ENCODE measurements at places on chromosomes 16 and 17.

DNA sequence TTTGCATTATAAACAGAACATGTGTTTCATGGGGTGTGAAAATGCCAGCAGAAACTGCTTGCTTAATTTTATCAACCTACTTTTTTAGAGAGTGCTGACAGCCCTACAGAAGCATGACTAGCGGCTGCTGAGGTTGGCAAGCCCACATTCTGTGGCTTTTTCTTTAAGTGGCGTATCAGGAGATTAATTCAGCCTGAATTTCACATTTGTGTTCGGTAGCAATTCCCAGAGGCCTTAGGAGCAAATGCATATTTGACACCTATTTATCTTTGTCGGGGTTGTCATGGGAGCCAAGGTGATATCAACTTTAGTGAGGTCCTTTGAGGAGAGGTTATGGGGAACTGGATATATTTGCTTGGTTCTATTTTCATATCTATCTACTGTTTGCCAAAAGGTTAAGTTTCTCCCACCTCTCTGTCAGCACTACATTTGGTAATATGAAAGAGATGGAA lies 140.9 kb downstream of the KCNJ2 start:
- DNase-seq: no peak

DNA sequence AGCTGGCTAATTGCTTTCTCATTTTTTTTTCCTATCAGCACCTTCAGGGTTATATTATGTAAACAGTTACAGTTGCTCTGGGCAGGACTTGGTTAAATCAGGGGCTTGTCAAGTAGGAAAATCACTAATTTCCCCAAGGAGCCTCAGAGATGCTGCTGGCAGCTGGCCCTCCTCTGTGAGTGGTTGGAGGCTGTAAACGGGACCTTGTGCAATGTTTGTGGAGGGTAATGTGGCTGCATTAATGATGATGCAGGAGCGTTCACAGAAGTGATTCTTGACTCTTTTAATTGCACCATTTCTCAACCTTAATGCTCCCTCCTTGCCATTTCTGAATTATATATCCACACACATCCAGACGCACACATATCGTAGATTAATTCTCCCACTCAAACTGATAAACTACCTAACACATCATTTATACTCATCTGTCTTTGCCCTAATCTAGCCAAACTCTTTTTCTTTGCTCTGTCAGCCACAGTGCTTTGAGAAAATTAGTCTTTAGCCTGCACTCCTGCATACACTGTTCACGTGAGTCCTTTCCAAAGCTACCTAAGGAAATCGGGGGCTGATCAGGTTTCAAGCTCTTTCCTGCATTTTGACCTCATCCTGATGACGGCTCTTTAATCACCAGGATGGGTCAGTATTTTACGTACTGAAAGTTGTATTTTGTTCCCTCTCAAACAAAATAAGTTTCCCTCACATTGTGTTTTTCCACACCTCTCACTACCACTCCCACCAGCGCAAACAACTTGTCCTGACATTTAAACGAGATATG lies 154.4 kb upstream of the PIRT start:
- DNase-seq: no peak

DNA sequence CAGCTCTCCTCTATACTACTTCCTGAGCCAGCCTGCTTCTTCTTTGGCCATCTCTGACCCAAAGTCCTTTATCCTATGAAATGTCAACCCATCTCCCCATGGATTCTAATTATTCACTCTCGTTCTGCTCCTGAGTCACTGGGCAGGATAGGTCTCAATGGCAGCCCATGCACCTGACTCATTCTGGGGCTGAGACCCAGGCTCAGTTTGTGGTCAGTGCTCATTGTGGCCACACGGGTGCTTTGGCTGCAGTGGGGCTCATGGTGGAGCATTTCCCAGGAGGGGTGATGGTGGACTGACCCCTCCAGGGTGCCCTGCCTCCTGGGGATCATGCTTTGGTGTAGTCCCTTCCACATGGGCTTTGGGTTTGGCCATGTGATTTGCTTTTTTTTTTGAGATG lies 154.8 kb upstream of the WSCD1 start:
- DNase-seq: no peak

GRCh38 chr17:11195801-11196200 lies 45.2 kb upstream of the SHISA6 start:
- no peak for DNase-seq

DNA sequence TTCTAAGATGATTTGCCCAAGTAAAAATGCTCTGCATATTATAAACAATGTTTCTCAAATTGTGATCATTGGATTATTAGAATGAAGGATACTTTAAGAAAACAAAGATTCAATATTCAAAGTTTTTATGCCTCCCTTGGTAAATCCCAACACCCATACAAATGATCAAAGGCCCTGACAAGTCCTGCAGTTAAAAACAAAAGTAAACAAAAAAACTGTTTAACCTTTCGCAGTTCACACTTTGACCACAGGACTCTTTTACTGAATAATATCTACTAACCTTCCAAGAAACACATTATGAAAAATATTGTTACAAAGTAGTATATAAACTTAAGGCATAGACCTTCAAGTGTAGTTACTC lies 365.9 kb upstream of the ZFHX3 start:
- DNase-seq: no peak

GRCh38 chr16:407253-407652 lies 5.6 kb downstream of the DECR2 start:
- no peak for DNase-seq

DNA sequence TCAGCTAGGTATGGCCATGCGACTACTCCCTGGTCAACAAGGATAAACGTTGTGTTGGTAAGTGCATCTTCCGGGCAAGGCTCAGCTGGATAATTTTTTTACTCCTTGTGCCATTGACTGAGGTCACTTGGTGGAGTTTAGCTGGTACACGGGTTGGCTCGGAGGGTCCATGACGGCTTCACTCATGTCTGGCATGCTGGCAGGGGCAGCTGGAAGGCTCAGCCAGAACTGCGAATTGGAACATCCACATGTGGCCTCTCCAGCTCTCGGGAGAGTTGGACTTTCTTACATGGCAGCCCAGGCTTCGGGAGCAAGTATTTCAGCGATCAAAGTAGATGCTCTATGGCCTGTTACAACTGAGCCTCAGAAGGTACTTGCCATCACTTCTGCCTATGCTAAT lies 31.5 kb upstream of the CRYBA1 start:
- DNase-seq: no peak

- no peak for DNase-seq
These were observed 644 bp upstream of the ARL2BP start for GRCh38 chr16:57244463-57244766.

- peak; percentile 52 for DNase-seq
These were observed 184.8 kb upstream of the GSE1 start for GRCh38 chr16:85428168-85428898.

DNA sequence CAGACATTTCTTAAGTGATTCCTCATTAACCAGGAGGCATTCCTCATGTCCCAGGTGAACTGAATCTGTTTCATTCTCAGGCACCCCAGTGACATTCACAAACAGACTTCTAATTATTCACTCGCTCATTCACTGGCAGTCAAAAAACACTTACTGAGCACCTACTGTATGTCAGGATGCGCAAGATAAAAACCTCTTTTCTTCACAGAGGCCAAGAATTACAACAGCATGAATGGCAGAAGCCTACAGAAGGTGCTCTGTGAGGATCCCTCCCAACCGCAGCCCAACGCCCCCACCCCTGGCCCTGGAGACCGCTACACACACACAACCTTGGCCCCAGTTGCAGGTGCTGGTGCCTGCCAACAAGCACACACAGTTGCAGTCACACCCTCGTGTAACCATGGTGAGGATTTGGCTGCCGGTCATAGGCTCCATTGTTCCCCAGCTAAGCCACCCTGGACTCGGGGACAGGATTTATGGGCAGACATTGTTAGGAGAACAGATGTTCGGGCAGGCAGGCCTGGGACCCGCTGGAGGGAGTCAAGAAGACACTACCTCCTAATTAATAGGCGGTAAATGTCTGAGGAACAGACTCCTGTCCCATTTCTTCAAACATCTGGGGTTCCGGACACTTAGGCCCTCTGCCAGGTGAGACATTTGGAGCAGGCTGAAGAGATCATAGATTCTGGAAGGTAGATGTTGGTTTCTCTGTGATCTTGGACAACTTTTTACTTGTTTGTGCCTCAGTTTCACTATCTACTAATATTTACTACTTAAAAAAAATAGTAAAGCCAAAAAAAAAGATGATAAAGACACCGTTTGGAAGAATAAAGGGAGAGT lies 43.2 kb downstream of the CUEDC1 start:
- DNase-seq: no peak

DNA sequence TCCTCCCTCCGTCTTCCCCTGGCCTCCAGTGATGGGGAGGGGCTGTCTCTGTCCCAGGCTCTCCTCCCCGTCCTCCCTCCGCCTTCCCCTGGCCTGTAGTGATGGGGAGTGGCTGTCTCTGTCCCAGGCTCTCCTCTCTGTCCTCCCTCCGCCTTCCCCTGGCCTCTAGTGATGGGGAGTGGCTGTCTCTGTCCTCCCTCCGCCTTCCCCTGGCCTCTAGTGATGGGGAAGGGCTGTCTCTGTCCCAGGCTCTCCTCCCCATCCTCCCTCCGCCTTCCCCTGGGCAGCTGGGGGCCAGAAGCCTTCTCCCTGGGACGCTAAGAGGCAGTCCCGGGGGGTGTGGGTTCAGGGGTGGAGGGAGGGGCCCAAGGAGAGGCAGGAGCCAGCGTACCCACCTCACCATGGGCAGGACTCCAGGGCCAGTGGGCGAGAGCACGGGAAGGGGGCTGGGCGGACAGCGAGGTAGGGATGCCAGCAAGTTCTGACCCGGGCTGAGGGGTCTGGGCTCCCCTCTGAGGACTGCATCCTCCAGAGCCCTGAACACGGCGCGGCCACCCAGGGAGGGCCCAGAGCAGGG lies 14.8 kb downstream of the UTS2R start:
- DNase-seq: no peak

GRCh38 chr16:1159973-1160772 lies 7.3 kb downstream of the CACNA1H start:
- DNase-seq: no peak

DNA sequence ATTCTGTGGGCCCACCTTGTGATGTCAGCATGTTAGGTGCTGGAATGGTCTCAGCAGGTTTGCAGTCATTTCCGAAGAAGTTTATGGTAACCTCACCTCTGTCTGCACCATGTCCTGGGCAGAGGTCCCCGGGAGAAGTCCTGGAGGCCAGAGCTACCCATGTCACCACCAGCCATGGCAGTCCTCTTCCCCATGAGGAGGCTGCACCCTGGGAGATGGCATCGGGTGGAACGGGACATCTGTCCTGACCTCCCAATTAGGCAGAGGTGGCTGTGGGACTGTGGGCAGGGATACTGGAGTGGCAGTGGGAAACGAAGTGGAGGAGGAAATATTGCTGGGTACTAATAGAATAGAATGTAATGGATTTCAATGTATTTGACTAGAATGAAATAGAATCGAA lies 511.8 kb upstream of the WSB1 start:
- no peak for DNase-seq

DNA sequence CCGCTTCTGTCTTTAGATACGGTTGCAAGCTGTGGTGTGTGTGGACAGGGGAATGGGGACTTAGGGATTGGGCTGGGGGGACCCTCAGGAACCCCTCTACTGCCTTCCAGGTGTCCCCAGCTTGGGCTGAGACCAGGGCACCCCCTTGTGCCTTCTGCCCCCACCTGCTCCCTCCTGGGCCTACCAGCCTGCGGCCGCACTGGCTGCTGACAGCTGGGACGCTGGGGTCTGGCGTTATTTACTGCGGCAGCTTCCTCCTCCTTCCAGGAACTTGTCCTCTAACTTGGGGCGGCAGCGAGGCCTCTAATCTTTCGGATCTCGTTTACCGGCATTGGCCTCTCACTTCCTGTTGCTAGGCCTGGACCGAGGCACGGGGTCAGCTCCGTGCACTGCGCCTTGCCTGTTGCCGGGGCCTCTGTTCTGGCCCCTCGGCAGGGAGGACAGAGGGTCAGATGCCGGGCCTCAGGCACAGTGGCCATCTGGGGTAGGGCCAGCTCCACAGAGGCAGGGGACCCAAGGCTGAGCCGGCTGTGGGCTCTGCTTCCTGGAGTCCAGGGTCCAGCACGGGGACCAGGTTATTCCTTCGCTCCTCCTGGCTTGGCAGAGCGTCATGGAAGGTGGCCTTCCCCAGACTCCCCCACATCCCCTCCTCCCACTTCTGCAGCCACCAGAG lies 31.8 kb downstream of the TMEM235 start:
- peak; percentile 18 for DNase-seq

DNA sequence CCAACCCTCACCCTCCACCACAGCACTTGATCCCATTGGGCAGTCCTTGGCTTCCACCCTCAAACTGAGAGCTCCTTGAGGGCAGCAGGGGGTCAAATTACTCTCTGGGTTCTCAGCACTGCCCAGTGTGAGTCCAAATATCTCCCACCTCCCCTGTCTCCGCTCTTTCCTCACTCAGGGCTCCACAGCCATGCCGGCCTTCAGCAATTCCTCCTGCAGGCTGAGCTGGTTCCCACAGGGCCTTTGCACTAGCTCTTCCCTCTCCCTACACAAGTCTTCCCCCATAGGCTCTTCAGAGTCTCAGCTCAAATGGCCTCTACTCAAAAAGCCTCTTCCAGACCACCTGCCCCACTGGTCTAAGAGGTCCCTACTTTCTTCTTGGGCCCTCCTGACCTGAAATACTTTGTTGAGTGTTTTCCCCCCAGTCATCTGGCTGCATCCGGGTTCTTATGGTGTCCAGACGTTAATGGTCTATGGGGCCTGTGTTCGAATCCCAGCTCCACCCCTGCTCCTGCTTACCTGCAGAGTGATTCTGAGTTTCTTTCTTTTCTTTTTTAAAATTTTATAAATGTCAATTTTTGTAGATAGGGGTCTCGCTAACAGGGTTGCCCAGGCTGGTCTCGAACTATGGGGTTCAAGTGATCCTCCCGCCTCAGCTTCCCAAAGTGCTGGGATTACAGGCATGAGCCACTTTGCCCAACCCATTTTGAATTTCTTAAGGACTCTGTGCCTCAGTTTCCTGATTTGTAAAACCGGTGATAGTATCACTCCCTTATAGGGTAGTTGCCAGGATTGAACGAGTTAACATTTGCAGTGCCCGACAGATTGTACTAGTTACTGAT lies 973 bp upstream of the IL4R start:
- no peak for DNase-seq

DNA sequence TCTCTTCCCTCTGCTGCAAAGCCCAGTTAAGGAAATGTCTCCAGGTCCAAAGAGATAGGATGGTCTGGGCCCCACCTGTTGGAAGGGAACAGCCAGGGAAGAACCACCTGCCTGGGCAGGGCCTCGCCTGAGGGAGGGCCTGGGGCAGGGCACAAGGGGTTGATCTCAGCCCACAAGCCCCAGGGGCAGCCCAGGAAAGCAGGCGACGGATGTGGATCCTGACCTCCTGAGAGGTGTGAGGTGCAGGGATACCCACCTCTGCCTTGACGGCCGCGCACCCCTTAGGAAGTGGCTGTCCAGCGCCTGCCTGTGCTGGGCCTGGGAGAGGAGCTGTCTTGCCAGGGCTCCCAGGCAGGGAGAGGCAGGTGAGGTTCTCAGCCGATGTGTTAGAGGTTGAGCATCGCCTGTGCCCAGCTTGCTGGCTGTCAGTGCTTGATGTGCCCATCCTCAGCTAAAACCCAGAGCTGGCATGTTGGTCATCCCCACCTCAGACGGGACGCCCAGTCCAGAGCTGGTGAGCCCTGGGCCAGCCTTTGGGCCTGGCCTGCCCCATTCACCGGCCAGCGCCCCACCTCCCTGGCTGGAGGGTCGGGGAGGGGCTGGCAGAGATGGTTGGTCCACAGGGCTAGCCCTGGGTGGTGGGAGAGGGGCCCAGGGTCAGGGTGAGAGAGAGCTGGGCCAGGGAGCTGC lies 434 bp downstream of the CEMP1 start:
- DNase-seq: no peak

- DNase-seq: no peak
These were observed 3.4 kb upstream of the MEFV start for GRCh38 chr16:3259836-3260235.

- DNase-seq: no peak
These were observed 143.0 kb upstream of the NOL11 start for GRCh38 chr17:67574658-67575293.

GRCh38 chr17:68319410-68320162 lies 28.3 kb downstream of the ARSG start:
- DNase-seq: no peak
